Stimulated activated CD8-positive, alpha-beta memory T cell treated with anti-CD3 and anti-CD28 coated beads, Interleukin-7, amount 100 ng/mL, for 1 hour (primary cell): ENCODE measurements at places on chromosomes 7 and 10.

DNA sequence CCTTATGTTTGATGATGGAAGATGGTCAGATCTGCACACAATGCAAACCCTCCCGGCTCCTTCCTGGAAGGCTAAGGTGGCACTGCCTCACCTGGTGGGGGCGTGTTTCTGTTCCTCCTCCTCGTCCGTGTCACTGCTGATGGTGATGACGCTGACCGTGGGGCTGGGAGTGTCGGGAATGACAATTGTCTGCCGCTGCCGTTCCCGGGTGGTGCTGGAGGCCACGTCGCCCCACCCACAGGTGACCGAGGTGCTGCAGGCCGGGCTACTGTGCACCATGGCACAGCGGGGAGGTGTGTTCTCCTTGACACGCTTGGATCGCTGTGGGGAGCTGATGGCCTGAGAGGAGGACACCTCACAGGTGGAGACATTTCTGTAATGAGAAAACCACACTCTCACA is 73.1 kb downstream of the CLEC2L start:
- no peak for DNase-seq

DNA sequence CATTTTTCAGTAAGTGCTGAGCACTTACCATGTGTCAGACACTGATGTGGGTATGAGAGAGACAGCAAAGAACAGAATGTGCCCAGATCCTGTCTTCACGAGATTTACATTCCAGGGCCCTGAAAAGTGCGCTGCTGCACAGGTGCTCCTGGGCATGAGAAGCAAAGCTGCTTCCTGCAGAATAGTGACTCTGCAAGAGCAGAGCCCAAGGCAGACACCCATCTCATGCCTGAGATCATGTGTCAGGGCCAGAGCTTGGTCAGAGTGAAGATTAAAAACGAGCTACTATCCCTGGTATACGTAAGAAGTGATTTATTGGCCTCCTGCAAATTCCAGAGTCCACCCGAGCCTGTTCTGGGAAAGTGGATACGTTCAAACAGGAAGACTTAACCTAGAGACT is 824.4 kb downstream of the GRID1 start:
- DNase-seq = no peak

DNA sequence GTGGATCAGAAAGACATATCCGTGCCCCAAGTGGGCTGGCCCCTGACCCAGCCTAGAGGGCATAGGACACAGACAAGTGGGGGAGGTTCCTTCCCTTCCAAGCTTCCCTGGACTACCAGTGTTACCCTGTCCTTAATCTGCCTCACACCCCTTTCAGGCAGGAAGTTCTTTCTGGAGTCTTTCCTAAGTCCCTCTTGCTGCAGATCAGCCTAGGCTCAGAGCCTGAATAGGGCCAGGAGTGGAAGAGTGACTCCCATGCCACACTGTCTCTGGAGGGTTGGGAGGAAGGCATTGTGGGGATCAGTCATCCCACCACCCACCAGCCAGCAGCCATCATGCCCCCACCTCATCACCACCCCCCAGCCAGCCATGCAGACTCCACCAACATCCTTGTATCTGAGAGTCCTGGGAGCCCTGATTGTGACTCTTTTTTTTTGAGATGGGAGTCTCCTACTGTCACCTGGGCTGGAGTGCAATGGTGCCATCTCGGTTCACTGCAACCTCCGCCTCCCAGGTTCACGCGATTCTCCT is 22.6 kb downstream of the POLL start:
- no peak for DNase-seq

DNA sequence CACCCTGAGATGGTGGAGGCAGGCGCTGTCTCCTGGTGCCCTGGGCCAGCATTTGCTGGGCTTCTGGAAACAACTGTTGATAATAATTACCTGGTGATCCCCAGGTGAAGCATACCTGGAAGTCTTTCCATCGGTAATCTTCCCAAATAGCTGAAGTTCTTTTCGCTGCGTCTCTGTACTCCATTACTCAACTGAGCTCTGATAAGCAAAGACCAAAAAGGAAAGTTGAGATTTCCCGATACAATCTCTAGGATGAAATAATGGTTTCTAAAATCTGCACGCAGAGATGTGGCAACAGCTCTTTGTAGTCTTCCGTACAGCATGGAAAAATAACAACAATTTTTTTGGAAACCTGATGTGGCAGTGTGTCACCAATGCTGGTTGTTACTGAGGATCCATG is 226.5 kb downstream of the GATA3 start:
- no peak for DNase-seq

- DNase-seq = no peak
These were observed 73.7 kb upstream of the CAMK2B start for GRCh38 chr7:44398953-44399574.

DNA sequence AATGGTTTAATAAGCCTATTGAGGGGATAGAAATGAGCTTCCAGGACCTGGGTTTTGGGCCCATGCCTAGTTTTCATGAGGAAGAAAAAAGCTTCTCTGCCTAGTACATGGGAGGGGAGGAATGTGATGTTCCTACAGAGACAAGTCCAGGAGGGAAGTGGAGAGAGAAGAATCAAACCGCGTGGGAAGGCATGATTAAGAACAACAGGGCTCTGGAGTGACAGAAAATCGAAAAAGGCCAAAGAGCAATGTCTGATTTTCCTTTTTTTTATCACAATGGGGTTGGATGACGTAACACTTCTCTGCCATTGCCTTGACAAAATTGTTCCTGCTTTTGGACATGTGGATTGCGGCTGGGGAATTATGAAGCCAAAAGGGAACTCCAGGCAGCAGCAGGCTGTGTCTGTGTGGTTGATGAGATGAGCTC is 258.6 kb downstream of the CXCL12 start:
- no peak for DNase-seq

GRCh38 chr7:125670926-125671572 is 741.4 kb upstream of the POT1 start:
- no peak for DNase-seq

- DNase-seq = no peak
These were observed 146.6 kb downstream of the CHN2 start for GRCh38 chr7:29341156-29341555.

DNA sequence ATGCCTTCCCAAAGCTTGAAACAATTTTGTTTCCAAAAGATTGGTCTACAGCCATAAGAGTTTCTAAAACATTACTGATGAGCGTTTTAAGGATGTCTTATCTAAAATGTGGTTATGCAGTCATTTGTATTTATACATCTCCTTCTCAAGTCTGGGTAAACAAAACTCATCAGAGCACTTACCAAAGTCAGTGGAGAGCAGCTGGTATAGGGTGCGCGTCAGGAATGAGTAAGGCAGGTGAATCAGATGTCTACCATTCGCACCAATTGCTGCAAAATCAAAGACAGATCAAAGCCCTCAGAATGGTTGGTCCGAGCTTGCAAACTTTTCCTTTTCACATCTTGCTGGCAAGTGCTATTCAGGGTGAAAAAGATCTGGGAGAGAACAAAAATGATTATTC is 65.6 kb upstream of the FAM171A1 start:
- DNase-seq = no peak

GRCh38 chr10:27470885-27471284 is 33.2 kb upstream of the RAB18 start:
- no peak for DNase-seq

GRCh38 chr7:152344253-152344652 is 91.5 kb downstream of the KMT2C start:
- no peak for DNase-seq

GRCh38 chr10:133454204-133454893 is 604 bp downstream of the SCART1 start:
- DNase-seq = no peak

DNA sequence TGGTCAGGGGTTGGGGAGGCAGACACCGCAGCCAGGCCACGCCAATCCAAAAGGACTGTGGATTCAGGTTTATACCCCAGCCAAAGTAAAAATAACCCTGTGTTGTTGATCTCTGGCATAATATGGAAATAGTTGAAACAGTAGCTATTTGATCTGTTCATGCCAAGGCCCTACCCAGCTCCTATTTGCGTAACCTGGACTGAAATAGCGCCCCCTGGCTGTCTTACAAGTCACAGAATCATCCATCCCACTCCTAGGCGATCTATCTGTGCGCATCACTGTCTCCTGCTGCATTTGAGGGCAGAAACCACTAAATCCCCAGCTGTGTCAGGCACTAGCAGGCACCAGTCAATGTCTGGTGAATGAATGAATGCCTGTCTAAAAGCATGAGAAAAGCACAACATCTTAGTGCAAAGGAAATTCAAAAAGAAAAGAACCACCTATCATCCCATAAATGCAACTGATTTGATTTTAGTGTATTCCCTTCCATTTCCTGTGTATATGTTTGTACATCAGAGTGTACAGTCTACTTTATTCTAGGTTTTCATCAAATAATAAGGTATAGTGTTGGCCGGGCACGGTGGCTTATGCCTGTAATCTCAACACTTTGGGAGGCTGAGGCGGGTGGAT is 160.0 kb downstream of the SLIT1 start:
- DNase-seq = no peak

DNA sequence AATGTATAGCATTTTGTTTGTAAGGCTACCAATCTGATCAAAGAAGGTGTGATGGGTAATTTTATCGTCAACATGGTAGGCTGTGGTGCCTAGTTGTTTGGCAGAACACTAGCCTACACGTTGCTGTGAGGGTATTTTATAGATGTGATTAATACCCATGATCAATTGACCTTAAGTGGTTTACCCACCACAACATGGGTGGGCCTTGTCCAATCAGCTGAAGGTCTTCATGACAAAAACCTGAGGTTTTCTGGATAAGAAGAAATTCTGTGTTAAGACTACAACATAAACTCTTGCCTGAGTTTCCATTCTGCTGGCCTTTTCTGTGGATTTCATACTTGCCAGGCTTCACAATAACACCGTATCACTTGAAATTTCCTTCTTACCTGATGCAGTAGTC is 131.8 kb upstream of the PPP1R3A start:
- no peak for DNase-seq

GRCh38 chr10:129027906-129028305 is 439.1 kb upstream of the MGMT start:
- DNase-seq = no peak

DNA sequence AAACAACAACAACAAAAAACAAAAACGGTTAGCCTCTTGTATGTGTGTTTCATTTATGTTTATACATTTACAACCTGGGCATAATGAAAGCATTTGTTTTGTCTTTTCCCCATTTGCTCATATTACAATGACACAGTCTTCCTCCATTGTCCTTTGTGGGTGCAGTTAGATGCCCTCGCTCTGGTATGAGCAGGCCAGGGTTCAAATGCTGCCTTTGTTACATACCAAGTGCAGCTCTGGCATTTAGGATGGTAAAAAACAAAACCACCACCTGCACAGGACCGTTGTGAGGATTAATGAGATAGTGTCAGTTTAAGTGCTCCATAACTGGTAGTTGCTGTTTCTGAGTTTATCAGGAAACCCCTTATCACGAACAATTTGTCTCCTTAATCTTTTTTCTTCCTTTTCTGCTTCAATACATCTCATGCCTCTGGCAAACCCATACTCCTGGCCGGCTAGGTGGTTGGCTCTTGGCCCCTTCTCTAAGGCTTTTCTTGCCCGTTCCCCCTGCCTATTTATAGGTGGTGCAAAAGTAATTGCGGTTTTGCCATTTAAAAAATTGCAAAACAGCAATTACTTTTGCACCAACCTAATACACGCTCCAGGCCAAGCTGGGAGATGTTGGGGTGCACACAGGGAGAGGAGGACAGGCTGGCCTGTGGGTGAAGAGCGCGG is 18.6 kb upstream of the TMEM225B start:
- no peak for DNase-seq

DNA sequence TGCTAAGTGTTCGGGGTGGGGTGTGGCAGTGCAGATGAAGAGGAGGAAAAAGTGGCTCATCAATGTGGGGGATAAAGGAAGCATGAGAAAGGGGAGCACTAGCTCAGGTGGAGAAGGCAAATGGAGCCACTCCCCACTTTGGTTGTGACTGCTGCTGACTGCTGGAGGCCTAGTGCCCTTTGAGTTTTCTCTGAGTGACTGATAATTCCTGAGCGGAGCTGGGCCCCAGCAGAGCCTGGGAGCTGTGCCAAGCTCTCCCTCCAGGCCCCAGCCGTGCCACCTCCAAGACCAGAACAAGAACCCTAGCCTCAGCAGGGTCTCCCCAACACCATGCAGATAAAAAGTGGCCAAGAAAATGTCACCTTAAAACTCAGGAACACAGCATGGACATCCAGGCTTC is 9.7 kb upstream of the RASSF4 start:
- no peak for DNase-seq

GRCh38 chr10:69549959-69550358 is 23.3 kb downstream of the NEUROG3 start:
- DNase-seq = no peak

- DNase-seq = no peak
These were observed 34.0 kb downstream of the PNLIPRP3 start for GRCh38 chr10:116461680-116462079.

- DNase-seq = no peak
These were observed 32.8 kb downstream of the IL15RA start for GRCh38 chr10:5944389-5945189.

DNA sequence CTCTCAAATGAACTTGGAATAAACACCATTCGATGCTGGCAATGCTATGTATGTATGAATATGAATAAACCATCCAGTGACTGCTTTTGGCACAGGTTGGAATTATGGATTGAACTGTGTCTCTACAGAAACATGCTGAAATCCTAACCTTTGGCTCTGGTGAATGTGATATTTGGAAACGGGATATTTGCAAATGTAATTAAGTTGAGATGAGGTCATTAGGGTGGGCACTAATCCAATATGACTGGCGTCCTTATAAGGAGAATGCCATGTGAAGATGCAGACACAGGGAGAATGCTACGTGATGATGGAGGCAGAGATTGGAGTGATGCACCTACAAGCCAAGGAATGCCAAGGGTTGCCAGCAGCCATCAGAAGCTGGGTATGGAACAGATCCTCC is 3.4 kb upstream of the ACTR3B start:
- DNase-seq = no peak

GRCh38 chr7:110600956-110601355 is 490.0 kb upstream of the LRRN3 start:
- DNase-seq = no peak

DNA sequence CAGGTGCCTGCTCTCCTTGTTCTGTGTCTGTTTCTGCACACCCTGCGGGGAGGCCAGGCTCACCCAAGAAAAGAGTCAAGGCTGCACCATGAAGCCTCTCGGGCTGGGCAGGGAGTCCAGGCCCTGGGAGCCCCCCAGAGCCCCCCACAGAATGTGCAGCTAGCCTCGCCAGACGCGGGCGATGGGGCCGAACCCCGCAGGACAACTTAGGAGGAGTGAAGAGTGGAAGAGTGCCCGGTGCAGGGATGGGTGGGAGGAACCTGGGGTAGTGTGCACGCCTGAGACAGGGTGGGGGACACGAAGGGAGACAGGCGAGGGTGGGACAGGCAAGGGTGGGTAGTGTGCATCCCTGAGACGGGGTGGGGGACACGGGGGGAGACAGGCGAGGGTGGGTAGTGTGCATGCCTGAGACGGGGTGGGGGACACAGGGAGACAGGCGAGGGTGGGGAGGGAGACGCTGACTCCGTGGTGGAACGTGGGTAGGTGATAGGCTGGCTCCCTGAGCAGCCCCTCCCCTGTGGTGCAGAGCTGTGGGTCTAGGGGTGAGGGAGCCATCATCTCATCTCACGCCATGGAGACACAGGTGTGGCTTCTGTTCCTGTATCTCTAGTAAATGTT is 615.4 kb downstream of the DNAJB6 start:
- no peak for DNase-seq
